ENCODE measurements at places on chromosomes 7 and 10. TPM values are rescaled to one million over a fixed set of nuclear protein-coding genes. Genes with fewer than 3 reads are reported as not detected.

FAM13C gene
- 0.08 TPM for total RNA-seq

GPR26 gene
- not detected for total RNA-seq

ARHGAP22 gene
- total RNA-seq, result 9.0 TPM

CABCOCO1 gene
- total RNA-seq, result not detected

PTPN20 gene
- total RNA-seq, result 6.2 TPM

TMEM270 gene
- total RNA-seq, result not detected

TUBAL3 gene
- 1.5 TPM for total RNA-seq

BMPER gene
- 0.11 TPM for total RNA-seq

ACTL6B gene
- total RNA-seq, result not detected

OPALIN gene
- total RNA-seq, result not detected

BAIAP2L1 gene
- 34.1 TPM for total RNA-seq

PTPRN2 gene
- total RNA-seq, result 0.04 TPM

SPDYE18 gene
- not detected for total RNA-seq

ZNF239 gene
- total RNA-seq, result 1.3 TPM

DRGX gene
- total RNA-seq, result not detected

SLC29A4 gene
- total RNA-seq, result 8.6 TPM

SKIDA1 gene
- total RNA-seq, result 0.04 TPM

STAG3 gene
- not detected for total RNA-seq

CFAP43 gene
- total RNA-seq, result 0.23 TPM

SYNPO2L gene
- not detected for total RNA-seq

FAM25G gene
- total RNA-seq, result 21.2 TPM

CUZD1 gene
- total RNA-seq, result 0.39 TPM

CFAP69 gene
- 0.30 TPM for total RNA-seq

PUS7 gene
- total RNA-seq, result 26.7 TPM

CRCP gene
- total RNA-seq, result 24.1 TPM
